RKO (cell line): ENCODE measurements at places on chromosomes 11 and 22.

GRCh38 chr22:23883658-23884057 is 10.5 kb upstream of the MIF start:
- DNase-seq, result no peak

- DNase-seq, result no peak
Observed at GRCh38 chr11:126841999-126842398, 158.6 kb downstream of the KIRREL3 start.

GRCh38 chr11:18736590-18737148 is 10.7 kb upstream of the IGSF22 start:
- DNase-seq, result no peak

- DNase-seq, result no peak
Observed at GRCh38 chr22:39601180-39601535, 30.6 kb downstream of the CACNA1I start.

GRCh38 chr11:73614591-73614990 is 16.7 kb upstream of the FAM168A start:
- DNase-seq, result peak; percentile 12

DNA sequence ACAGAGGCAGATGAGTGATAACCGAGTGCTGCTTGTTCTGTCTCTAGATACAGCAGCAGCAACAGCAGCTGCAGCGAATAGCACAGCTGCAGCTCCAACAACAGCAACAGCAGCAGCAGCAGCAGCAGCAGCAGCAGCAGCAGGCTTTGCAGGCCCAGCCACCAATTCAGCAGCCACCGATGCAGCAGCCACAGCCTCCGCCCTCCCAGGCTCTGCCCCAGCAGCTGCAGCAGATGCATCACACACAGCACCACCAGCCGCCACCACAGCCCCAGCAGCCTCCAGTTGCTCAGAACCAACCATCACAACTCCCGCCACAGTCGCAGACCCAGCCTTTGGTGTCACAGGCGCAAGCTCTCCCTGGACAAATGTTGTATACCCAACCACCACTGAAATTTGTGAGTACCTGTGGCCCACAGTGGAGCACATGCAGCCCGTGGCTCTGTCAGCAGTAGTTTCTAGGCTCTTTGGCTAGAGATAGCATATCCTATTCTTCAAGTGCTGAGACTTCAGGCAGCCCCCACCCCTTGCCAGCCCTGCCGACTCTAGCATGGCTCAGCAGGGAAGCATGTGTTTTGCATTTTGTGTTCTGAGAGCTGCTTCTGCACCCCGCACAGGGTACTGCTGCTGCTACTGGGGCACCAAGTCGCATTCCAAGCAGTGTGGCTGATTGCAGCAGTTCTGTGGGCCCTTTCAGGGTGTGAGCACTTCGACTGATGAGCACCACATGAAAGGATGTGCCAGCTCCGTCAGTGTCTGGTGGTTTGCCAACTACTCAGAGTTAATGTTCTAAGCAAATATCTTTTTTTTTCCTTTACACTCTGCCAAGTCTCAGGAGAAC is 59.2 kb downstream of the MED15 start:
- DNase-seq, result no peak

- DNase-seq, result no peak
Observed at GRCh38 chr22:40958299-40958698, 7.1 kb downstream of the RBX1 start.

- no peak for DNase-seq
Observed at GRCh38 chr11:127816962-127817361, 770.4 kb downstream of the ETS1 start.

DNA sequence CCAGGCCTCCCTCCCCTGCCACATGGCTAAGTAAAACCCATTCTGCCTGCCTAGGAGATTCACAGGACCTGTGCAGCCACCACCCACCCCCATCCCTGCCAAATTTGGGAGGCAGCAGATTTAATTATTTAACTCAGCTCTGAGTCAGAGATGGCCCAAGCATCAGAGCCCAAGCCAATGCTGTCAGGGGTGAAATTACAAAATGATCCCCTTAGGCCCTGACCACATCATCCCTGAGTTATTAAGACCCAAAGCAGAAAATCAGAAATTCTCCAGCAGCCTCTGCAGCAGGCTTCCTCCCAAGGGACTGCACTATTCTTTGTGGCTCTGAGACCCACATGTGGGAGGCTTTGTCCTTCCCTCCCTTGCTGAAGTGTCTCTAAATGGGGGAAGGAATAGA is 52.8 kb upstream of the RRAS2 start:
- no peak for DNase-seq

- no peak for DNase-seq
Observed at GRCh38 chr22:17245341-17245740, 26.1 kb upstream of the ADA2 start.

DNA sequence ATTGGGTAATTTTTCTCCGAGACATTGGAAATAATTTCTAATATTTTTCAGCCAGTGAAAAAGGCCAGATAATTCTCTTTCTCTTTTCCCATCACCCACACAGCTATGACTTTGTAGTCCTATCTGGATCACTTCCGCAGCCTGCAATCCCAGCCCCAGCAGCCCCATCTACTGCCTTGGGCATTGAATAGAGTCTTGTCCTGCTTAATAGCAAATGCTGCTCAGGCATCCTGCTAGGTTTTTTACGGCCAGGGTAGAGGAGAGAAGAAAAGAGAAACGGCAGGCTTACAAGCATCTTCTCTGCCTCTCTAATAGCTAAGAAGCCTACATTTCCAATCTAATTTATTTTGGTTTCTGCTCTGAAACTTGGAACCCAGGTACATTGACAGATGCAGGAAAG is 154.3 kb upstream of the B3GAT1 start:
- no peak for DNase-seq

GRCh38 chr11:103832762-103833161 is 203.7 kb upstream of the DDI1 start:
- no peak for DNase-seq

DNA sequence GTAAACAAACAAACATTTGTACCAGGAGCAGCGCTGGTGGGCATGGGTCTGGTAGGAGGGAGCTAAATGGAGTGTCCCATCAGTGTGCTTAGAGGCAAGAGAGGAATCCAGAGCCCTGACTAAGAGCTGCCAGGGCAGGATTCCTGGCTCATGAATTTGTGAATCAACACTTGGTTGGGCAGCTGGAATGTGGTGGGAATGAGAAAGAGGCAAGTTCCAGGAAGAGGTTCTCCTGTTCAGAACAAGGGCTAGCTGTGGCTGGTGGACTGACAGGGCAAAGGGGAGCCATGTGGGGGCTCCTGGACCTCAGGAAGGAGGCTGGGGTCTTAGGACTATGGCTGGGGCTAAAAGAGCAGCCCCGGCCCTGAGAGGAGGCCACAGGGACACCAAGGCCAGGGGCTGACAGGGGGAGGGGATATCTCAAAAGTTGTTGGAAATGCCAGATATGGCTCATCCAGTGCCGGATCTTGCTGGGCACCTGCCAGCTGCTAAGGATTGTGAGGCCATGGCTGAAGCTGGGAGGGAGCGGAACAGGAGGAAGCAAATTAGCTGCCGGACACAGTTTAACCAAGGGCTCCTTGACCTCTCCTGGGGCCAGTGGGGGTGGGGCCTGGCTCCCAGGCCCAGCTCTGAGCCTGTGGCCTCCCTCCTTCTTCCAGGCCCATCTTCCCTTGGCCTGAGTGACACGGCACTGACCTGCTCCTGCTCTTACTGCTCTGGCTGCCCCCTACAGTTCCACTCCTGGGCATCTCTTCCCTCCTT is 14.6 kb upstream of the P2RY6 start:
- DNase-seq, result peak; percentile 21

GRCh38 chr11:35571696-35572095 is 46.3 kb upstream of the PAMR1 start:
- DNase-seq, result no peak

DNA sequence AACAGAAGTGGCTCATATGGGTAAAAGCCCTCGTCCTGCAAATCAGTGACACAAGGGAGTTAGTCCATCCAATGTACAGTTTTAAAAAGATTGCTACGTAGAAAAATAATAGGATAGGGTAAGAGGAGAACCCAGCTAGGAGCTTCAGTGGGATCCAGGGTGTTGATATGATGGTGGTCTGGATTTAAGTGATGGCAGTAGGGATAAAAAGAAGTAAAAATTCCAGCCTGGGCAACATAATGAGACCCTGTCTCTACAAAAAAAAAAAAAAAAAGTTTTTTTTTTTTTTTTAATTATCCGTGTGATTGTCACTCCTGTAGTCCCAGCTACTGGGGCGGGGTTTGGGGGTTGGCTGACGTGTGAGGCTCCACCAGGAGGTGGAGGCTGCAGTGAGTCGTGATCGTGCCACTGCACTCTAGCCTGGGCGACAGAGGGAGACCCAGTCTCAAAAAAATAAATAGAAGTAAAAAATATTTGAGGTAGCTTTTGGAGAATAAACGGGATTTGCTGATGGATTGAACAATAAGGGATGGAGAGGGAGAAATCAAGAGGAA is 7.0 kb upstream of the L3MBTL2 start:
- peak; percentile 47 for DNase-seq

- DNase-seq, result no peak
Observed at GRCh38 chr22:49983148-49984042, 22.8 kb downstream of the PIM3 start.

GRCh38 chr11:113182288-113182687 is 132.1 kb upstream of the TTC12 start:
- no peak for DNase-seq

DNA sequence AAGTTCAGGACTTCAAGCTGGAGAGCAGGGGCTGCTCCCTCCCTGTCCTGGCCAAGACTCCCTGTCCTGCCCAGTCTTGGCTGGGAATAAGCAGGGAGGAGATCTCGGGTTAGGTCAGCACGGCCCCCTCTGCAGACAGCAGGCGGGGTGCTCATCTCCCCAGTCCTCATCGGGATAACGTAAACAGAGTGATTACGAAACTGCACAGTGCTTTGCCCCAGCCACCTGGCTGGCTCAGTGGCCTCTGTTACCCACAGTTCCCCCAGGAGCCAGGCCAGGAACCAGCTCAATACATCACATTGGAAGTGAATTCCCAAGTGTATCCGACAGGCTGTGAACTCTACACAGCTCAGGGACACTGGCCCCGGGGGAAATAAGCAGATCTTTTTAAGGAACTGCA is 42.7 kb upstream of the KCNJ11 start:
- no peak for DNase-seq

DNA sequence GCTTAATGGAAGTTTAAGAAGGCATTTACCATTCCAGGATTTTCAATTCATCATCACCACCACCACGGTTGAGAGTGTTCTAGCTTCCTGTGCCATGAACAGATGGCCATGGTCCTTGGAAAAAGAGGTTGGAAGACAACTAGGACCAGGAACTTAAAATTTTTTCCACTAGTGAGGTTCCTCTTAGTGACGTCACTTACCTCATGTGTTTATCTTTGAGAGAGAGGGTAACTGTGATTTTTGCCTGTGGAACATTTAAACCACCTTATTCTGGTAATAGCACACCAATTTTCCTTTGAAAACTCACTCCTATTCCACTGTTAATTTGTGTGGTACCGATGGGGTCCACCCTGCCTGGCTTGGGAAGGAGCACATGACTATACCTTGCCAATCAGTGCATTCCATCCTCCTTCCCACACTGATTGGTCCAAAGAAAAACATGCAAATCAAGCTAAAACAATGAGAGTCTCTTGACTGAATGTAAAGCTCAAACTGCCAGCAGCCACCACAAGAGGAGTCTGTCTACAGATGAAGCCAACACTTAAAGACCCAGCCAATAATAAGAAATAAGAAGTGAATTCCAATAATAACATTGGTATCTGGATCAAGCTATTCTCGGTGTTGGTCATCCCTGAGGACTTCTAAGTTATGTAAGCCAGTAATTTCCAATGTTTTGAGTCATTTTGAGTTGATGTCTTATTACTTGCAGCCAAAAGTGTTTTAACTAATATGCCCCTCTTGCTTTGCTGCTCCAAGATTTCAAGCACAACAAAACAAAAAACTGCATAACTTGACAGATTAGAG is 111.8 kb downstream of the MPPED2 start:
- DNase-seq, result no peak

GRCh38 chr11:14267861-14268635 is 90.9 kb downstream of the RRAS2 start:
- DNase-seq, result no peak

DNA sequence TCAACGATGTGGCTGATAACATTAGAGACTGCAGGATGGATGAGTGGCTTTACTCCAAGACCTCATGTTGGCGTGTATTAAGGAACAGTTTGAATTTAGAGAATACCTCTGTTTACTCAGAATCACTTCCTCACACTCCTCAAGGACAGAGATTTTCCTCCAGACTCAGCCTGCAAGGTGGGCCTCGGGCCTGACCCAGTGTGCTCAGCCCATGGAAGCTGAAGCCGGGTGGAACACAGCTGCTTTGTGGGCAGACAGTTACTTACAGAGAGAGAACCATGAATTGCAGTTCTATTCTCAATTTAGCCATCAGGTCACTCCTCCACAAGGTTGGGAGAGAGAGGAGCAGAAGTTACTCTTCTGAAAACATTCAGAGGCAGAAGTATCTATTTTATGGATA is 135.8 kb downstream of the SNX19 start:
- DNase-seq, result no peak

- DNase-seq, result no peak
Observed at GRCh38 chr11:121304759-121305158, 12.2 kb downstream of the SC5D start.

DNA sequence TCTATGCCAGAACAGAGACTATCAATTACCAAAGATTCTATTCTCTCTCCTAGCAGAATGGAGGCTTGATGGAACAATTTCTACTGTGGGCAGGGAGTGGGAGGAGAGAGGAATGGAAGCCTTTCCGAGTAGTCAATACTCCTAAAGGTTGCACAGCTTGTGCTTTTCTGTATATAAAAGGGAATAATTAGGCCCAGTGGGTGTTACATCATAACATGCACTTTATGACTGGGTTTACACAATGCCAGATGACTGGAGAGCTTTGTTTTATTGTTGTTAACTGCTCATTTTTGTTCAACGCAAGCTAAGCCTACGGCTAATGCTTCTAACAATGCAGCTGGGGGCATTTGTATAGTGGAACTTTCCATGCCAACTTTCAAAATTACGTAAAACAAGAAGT is 2237.9 kb upstream of the RAG2 start:
- DNase-seq, result no peak

- no peak for DNase-seq
Observed at GRCh38 chr22:50189849-50190181, 4.1 kb downstream of the TRABD start.

DNA sequence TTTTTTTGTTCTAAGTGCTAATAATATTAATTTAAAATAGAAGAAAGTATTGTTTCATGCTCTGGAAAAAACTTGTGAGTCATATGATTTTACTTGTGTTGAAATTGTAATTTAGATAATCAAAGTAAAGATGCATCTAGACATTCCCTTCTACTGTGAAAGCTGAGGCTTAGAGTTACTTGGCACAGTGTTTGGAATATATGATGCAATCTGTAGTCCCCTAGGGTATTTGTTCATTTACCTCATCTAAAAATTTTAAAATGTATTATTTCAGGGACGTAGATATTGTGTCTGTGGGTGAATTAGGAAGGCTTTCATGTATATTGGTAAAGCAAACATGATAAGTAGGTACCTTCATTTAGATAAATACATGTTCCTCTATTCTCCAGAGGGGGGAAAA is 793.5 kb upstream of the CNTN5 start:
- DNase-seq, result no peak
